Stimulated activated CD4-positive, alpha-beta T cell treated with anti-CD3 and anti-CD28 coated beads, Interleukin-1b, Interleukin-23, amount 100 ng/mL, for 24 hours (primary cell): ENCODE measurements at places on chromosomes 4 and X.

GRCh38 chr4:42309361-42310260 lies 87.7 kb upstream of the SHISA3 start:
- DNase-seq: no peak

DNA sequence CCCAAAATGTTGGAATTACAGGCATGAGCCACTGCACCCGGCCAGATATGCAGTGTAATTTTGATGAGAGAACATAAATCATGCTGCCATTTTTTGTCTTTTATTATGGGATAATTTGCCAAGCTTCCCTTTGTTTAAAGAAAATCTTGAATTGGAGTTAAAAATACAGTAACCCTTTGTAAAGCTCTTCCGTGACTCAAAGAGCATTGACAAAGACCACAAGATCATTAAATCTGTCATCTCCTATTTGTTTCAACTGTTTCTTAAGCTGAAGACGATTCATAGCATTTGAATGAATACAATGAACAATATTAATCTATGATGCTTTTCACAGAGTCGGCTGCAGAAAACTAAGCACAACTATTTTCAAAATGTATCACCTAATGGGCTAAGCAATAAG lies 132.6 kb downstream of the ANAPC4 start:
- no peak for DNase-seq

DNA sequence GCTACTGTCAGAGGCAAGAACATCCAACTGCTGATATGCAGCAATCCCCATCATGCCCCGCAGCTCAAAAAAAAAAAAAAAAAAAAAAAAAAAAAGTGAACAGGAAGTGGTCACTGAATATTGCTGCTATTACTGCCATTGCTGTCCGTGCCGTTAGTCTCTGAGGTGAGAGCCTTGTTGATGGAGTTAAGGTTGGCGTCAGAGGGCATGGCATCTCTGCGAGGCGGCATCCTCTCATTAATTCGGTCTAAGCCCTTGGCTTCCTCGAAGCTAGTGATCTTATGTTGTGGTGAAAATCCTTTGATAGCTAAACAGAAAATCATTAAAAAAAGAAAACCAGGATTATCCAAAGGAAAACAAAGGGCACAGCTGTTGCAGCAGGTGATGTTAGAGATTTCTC lies 321.6 kb downstream of the PPP3CA start:
- no peak for DNase-seq

DNA sequence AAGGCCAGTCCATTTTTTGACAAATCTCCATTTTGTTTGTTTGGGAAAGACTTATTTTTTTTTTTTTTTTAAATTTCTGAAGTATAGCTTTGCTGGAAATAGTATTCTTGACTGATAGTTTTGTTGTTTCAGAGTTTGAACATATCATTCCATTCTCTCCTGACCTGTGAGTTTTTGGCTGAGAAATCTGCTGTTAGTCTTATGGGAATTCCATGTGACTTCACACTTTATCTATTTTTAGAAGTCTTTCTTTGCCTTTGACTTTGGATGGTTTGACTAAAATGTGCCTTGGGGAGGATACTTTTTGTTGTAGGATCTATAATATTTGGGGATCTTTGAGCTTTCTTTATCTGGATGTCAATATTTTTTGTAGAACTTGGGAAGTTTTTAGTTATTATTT lies 10.7 kb upstream of the ADAM29 start:
- DNase-seq: no peak

DNA sequence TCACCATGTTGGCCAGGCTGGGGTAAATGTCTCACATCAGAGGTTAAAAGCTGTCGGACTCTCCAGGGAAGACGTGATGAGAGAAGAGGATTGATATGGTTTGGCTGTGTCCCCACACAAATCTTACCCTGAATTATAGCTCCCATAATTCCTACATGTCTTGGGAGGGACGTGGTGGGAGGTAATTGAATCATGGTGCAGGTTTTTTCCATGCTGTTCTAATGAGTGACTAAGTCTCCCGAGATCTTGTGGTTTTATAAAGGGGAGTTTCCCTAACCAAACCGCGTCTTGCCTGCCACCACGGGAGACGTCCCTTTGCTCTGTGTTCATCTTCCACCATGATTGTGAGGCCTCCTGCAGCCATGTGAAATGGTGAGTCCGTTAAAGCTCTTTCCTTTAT lies 64.4 kb downstream of the ASMT start:
- DNase-seq: no peak

GRCh38 chr4:55866290-55866907 lies 13.0 kb downstream of the EXOC1 start:
- DNase-seq: no peak

DNA sequence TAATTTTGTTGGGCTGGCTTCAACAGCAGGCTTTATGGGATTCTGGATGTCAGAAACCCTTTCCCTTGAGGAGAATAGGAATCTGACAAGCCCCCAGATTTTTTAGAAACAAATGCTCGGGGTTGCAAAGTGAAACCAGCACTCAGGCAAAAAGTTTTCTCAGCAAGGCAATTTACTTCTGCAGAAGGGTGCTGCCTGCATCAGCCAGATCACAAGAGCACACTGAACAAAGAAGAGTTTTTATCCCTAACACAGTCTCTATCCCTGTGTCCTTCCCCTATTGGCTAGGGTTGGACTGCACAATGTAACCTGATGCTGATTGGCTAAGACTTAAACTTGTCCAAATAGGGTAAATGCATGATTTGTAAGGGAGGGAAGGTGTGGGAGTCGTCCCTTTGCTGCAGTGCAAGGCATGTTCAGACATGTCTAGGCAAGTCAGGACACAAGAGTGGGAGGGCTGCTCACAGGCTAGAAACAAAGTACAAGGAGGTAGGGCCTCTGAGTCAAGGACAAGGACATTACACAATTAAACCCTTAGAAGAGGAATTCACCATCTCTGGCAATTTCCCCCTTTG lies 175.8 kb downstream of the CCNG2 start:
- no peak for DNase-seq
